ENCODE measurements at places on chromosomes 16 and 17. TPM values are rescaled to one million over a fixed set of nuclear protein-coding genes. Genes with fewer than 3 reads are reported as not detected.

MEOX1 gene
- total RNA-seq: 0.72 TPM

DNA sequence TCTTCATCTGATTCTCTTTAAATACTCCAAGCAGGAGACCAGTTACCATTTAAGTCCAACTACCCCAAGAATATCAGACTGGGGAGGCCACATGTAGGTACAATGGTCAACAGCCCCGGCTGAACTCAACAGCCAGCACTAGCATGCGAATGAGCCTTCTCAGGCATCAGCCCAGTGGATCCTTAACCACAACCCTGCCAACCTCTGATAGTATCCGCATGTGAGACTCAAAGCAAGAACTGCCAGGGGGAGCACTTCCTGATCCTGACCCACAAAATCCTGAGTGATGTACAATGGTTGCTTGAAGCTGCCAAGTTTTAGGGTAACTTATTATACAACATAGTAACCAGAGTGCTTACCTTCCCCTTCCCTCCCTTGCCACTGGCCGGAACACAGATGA, 4.0 kb downstream of the PYY start:
- H3K4me1 ChIP-seq: peaks cover 25% of the 10 kb centered on the region
- DNase-seq: no peak
- no peaks in the 10 kb centered on the region for H3K27me3 ChIP-seq
- no peaks in the 10 kb centered on the region for H3K36me3 ChIP-seq
- H3K27ac ChIP-seq: no peak overlapping the region

DNA sequence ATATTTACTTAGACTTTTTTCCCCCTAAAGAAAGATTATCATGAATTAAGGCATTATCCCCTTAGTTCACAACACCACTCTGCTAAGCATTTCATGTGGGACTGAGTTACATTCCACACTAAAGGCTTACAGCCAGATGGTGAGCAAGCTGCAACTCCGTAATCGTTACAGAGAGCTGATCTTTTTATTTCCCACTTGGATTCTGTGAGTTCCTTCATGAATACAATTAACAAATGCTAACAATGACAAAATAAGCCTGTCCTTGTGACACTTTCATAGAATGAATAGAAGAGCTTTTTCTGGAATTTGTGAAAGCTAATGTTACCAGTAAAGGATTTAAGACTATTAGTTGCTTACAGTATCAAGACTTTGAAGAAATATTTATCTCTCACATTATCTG, 8.7 kb downstream of the OGFOD1 start:
- DNase-seq: no peak
- H3K36me3 ChIP-seq: no peaks in the 10 kb centered on the region
- H3K4me3 ChIP-seq: no peak overlapping the region
- H3K27me3 ChIP-seq: no peaks in the 10 kb centered on the region
- H3K27ac ChIP-seq: no peak overlapping the region

DNA sequence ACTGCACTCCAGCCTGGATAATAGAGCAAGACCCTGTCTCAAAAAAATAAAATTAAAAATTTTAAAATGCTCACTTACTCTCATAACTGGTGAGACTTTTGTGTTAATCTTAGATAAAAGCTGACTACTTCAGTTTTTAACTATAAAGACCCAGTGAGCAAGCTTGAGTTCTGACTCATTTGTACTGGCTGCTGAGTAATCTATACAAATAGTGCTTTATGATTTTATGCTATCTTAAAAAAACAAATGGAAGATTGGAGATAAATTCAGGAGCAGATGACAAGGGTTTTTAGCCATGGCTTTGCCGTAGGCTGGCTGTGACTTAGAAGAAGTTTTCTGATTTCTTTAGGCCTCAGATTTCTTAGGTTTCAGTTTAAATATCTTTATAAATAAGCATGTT, 30.5 kb downstream of the SNTB2 start:
- H3K4me3 ChIP-seq: no peak overlapping the region
- peaks cover 55% of the 10 kb centered on the region for H3K4me1 ChIP-seq
- H3K27me3 ChIP-seq: no peaks in the 10 kb centered on the region

DNA sequence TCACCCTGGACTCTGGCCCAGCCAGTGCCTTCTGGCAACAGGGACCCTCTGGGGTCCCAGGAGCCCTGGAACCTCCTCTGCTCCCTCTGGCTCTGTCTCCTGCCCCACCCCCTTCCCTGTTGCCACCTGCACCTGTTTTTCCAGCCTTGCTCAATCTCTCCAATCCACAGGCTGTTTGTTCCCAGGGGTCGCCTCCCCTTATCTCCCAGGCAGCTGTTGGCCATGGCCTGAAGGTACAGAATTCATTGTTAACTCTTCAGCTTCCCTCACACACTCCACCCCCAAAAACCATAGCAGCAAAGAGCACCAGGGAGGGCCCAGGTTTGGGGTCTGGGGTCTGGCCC, 39.3 kb upstream of the TOB1 start:
- no peaks in the 10 kb centered on the region for H3K27me3 ChIP-seq
- H3K4me3 ChIP-seq: peak overlapping the region; percentile 11
- DNase-seq: peak; percentile 94
- H3K27ac ChIP-seq: peak overlapping the region; percentile 87
- H3K36me3 ChIP-seq: no peaks in the 10 kb centered on the region
- peaks cover 52% of the 10 kb centered on the region for H3K4me1 ChIP-seq

MSI2 gene
- 174 TPM for total RNA-seq

MYH8 gene
- total RNA-seq: not detected
